Type B pancreatic cell (in vitro differentiated cells): ENCODE measurements at places on chromosomes 2 and 18.
A peak's percentile ranks its signal among the peaks of the same experiment; 100 is the strongest.

- peaks cover 18% of the 10 kb centered on the region for H3K4me1 ChIP-seq
- peak overlapping the region; percentile 79 for H3K4me3 ChIP-seq
- peaks cover 41% of the 10 kb centered on the region for H3K27me3 ChIP-seq
- no peak for DNase-seq
- no peaks in the 10 kb centered on the region for H3K36me3 ChIP-seq
- H3K27ac ChIP-seq: peak overlapping the region; percentile 70
These were observed 1.2 kb upstream of the PRELID3A start for GRCh38 chr18:12406371-12407111.

DNA sequence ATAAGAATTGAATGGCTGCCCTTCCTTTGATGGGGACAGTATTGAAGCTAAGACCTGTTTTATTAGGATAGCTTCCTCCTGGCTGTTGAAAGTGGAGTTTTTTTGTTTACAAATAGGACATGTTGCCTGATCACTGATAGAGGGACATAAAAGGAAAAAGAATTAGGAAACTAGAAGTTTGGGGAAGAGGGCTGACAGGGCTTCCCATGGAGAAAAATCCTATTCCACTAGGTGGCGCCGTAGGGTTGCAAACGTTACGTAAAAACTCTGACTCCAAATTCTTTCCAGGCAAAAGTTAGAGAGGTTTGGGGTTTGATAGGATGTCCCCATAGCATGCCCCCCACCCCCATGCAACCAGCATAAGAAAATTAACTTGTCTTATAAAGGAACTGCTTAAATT is 11.1 kb upstream of the RBFA start:
- peaks cover 7% of the 10 kb centered on the region for H3K36me3 ChIP-seq
- no peaks in the 10 kb centered on the region for H3K4me1 ChIP-seq
- H3K27me3 ChIP-seq: no peaks in the 10 kb centered on the region
- H3K27ac ChIP-seq: no peak overlapping the region
- H3K4me3 ChIP-seq: no peak overlapping the region
- no peak for DNase-seq

GRCh38 chr18:76487782-76488181 is 7.3 kb downstream of the ZNF516 start:
- no peak for DNase-seq
- peaks cover 64% of the 10 kb centered on the region for H3K4me1 ChIP-seq

DNA sequence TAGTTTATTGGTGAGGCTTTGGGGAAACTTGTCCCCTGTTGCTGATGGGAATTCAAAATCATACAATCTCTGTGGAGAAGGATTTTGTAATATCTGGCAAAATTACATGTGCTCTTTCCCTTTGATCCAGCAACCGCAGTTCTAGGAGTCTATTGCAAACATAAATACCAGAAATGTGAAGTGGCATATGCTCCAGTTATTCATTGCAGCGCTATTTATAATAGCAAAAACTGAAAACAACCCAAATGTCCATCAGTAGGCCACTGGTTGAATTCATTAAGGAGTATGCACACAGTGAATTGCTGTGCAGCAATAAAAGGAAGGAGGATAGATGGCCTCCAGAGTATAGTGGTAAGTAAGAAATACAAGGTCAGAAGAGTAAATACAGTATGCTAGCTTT is 76.5 kb downstream of the HNRNPLL start:
- no peak overlapping the region for H3K27ac ChIP-seq
- H3K27me3 ChIP-seq: peaks cover 5% of the 10 kb centered on the region
- H3K36me3 ChIP-seq: no peaks in the 10 kb centered on the region
- H3K4me1 ChIP-seq: peaks cover 19% of the 10 kb centered on the region
- no peak overlapping the region for H3K4me3 ChIP-seq
- no peak for DNase-seq

- no peak for DNase-seq
- H3K36me3 ChIP-seq: peaks cover under 1% of the 10 kb centered on the region
- H3K27ac ChIP-seq: no peak overlapping the region
- H3K4me3 ChIP-seq: no peak overlapping the region
- H3K4me1 ChIP-seq: peaks cover 15% of the 10 kb centered on the region
These were observed 101.7 kb downstream of the AGAP1 start for GRCh38 chr2:235595422-235596010.

DNA sequence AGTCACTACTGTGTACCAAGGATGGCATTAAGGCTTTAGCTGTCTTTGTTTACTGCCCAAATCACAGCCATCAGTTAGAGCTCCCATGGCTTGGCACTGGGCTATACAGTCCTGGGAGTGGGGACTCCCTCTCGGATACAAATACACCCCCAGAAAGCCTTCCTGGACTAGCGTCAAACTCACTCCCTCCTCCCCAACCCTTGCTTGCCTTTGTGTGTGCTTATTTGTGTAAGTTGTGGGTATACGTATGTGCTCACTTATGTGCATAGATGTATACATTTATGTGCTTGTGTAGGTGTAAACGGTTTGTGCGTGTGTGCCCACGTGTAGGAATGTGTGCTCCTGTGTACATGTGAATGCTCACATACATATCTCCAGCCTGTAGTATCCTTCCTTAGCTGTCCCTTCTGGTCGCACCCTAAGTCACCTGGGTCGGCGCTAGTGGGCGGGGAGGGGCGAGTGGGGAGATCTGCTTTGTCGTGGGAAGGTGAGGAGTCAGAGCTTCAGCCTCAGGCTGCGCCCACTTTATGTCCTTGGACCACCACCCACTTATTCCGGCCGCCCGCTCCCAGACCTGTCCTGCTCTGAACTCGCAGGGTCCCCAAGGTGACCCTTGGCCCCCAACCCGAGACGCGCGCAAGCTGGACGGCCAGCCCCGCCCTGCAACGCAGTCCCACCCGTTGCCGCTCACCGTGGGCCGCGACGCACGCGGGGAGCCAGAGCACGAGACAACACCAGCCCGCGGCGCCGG is 461 bp downstream of the PRADC1 start:
- peak overlapping the region; percentile 99 for H3K4me3 ChIP-seq
- peak overlapping the region; percentile 39 for H3K27ac ChIP-seq
- peaks cover 20% of the 10 kb centered on the region for H3K4me1 ChIP-seq
- DNase-seq: no peak
- no peaks in the 10 kb centered on the region for H3K27me3 ChIP-seq

GRCh38 chr2:48691935-48692691 is 63.4 kb downstream of the LHCGR start:
- H3K36me3 ChIP-seq: no peaks in the 10 kb centered on the region
- no peak for DNase-seq
- no peak overlapping the region for H3K4me3 ChIP-seq
- H3K27ac ChIP-seq: peak overlapping the region; percentile 2
- peaks cover 15% of the 10 kb centered on the region for H3K4me1 ChIP-seq
- no peaks in the 10 kb centered on the region for H3K27me3 ChIP-seq

GRCh38 chr2:176536439-176537133 is 267.3 kb downstream of the MTX2 start:
- H3K27me3 ChIP-seq: peaks cover 66% of the 10 kb centered on the region
- DNase-seq: no peak
- H3K4me1 ChIP-seq: peaks cover 16% of the 10 kb centered on the region

DNA sequence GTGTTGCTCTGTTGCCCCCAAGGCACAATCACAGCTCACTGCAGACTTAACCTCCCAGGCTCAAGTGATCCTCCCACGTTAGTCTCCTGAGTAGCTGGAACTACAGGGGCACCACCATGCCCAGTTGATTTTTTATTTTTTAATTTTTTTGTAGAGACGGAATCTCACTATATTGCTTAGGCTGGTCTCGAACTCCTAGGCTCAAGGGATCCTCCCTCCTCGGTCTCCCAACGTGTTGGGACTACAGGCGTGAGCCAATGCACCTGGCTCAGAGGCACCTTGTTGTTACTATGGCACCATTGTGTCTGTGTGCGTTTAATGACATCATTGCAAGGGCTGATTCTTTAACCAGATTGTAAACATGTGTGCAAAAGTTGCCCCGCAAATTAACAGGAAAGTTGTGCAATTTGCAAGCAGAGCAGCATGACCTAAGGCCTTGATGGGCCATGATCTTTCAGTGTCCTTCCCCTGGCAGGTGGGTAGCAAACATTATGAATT is 22.6 kb downstream of the TCF23 start:
- H3K4me3 ChIP-seq: no peak overlapping the region
- H3K27ac ChIP-seq: no peak overlapping the region
- H3K4me1 ChIP-seq: no peaks in the 10 kb centered on the region
- DNase-seq: no peak
- no peaks in the 10 kb centered on the region for H3K36me3 ChIP-seq
- peaks cover 20% of the 10 kb centered on the region for H3K27me3 ChIP-seq

GRCh38 chr2:28696261-28696660 is 55.4 kb upstream of the PPP1CB start:
- no peak for DNase-seq
- H3K4me1 ChIP-seq: peaks cover 44% of the 10 kb centered on the region
- H3K36me3 ChIP-seq: no peaks in the 10 kb centered on the region
- H3K4me3 ChIP-seq: no peak overlapping the region
- no peak overlapping the region for H3K27ac ChIP-seq

- peaks cover 4% of the 10 kb centered on the region for H3K36me3 ChIP-seq
- peak overlapping the region; percentile 100 for H3K27ac ChIP-seq
- no peaks in the 10 kb centered on the region for H3K27me3 ChIP-seq
- peaks cover 24% of the 10 kb centered on the region for H3K4me1 ChIP-seq
- peak overlapping the region; percentile 100 for H3K4me3 ChIP-seq
These were observed 550 bp downstream of the RAB1A start for GRCh38 chr2:65129286-65129825.

DNA sequence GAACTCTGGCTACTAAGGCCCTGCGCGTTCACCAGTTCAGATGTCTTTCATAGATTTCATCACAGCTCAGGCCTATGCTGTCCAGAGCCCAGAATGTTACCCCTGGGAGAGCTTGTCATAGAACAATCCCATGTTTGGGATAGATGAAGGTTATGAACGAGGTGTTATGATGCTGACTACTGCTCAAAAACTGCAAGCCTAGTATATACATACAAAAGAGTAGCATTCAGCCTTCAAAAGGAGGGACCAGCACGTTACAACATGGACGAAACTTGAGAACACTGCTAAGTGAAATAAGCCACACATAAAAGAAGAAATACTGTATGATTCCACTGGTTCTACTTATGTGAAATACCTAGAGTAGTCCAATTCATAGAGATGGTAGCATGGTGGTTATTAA is 401.9 kb downstream of the NBAS start:
- H3K36me3 ChIP-seq: no peaks in the 10 kb centered on the region
- H3K4me3 ChIP-seq: no peak overlapping the region
- H3K27me3 ChIP-seq: peaks cover 3% of the 10 kb centered on the region
- peaks cover 11% of the 10 kb centered on the region for H3K4me1 ChIP-seq
- no peak for DNase-seq

DNA sequence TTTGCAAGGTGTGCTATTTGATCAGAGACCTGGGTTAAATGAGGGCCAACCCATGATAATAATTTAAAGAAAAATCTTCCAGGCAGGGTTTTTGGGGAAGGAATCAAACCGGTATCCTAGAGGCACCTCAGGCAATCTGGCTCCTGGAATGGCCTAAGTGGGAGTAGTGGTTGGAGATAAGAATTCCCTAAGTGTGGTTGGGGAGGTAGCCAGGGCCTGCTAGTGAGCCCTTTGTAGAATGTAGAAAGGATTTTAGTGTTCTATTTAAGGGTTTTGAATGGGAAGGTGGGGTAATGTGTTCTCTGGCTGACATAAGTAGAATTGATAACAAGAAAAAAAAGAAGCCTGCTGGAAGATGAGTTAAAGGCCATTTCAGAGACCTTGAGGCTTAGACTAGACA is 422.2 kb downstream of the XIRP2 start:
- no peak for DNase-seq
- H3K27me3 ChIP-seq: no peaks in the 10 kb centered on the region

- H3K36me3 ChIP-seq: no peaks in the 10 kb centered on the region
- no peaks in the 10 kb centered on the region for H3K27me3 ChIP-seq
- no peak overlapping the region for H3K4me3 ChIP-seq
- H3K4me1 ChIP-seq: peaks cover 11% of the 10 kb centered on the region
These were observed 154.5 kb upstream of the RBMS1 start for GRCh38 chr2:160647967-160648685.

DNA sequence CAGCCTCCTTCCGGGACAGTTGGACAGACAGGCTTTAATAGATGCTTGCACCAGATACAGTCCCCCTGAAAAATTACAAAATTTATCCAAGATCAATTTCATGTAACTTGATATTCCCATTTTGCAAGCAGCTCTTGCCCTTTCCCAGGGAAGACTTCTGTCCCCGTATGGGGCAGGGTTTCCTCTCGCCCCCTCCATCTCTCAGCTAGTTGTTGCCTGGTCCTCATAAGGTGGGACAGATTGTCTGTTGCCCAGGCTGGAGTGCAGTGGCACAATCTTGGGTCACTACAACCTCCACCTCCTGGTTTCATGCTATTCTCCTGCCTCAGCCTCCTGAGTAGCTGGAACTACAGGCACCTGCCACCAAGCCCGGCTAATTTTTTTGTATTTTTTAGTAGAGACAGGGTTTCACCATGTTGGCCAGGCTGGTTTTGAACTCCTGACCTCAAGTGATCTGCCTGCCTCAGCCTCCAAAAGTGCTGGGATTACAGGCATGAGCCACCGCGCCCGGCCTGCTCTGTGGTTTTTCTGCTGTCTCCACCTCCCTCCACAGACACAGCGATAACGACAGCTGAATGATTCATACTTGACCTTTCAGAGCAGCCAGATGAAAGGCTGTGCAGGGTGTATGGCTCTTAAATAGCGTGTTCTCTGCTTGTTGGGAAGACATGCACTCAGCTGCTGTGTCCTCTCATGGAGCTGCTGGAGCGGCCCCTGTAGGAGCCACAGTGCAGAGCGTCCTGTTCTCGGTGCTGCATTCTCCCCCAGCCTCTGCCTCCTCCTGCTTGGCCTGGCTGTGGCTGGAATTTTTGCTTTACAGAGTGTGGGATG is 61.4 kb downstream of the TTC39C start:
- H3K4me3 ChIP-seq: no peak overlapping the region
- H3K4me1 ChIP-seq: peaks cover 14% of the 10 kb centered on the region
- H3K27ac ChIP-seq: peak overlapping the region; percentile 11
- DNase-seq: no peak
- H3K27me3 ChIP-seq: no peaks in the 10 kb centered on the region

DNA sequence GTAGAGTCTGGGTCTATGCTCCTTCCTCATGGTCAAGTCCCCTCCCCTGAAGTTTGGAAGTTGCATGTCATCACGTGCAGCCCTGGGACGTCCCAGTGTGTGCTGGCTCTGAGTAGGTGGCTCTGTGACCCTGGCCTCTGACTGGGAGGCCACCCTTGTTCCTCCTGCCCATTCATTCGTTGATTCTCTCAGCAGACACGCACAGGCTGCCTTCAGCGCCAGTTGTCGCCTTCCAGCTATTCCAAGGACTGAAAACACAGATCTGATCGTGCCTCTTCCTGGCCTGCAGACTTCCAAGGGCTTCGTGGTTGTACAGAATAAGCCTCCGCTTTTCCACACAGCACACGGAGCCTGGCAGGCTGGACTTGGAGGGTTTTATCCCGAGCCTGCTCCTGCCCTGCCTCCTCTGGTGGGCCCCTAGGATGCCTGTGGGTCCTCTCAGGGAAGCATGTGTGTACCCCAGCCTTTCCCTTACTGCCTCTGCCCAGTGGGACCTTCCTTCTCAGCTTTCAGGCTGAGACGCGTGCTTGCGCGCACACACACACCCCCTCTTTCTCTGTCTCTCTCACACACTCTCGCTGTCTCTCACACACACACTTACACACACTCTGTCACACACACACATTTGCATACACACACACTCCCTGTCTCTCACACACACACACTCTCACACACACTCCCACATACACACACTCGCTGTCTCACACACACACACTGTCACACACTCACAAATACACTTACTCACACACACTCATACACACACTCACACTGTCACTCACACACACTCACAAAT is 17.7 kb downstream of the SH3BP4 start:
- H3K4me3 ChIP-seq: no peak overlapping the region
- peak overlapping the region; percentile 49 for H3K27ac ChIP-seq
- H3K36me3 ChIP-seq: peaks cover 29% of the 10 kb centered on the region
- H3K4me1 ChIP-seq: peaks cover 54% of the 10 kb centered on the region

GRCh38 chr2:4415810-4416413 is 712.5 kb downstream of the DCDC2C start:
- no peak overlapping the region for H3K27ac ChIP-seq
- H3K36me3 ChIP-seq: no peaks in the 10 kb centered on the region
- no peaks in the 10 kb centered on the region for H3K4me1 ChIP-seq
- H3K27me3 ChIP-seq: no peaks in the 10 kb centered on the region
